ENCODE measurements at places on chromosomes 6 and 20.
A peak's percentile ranks its signal among the peaks of the same experiment; 100 is the strongest.

DNA sequence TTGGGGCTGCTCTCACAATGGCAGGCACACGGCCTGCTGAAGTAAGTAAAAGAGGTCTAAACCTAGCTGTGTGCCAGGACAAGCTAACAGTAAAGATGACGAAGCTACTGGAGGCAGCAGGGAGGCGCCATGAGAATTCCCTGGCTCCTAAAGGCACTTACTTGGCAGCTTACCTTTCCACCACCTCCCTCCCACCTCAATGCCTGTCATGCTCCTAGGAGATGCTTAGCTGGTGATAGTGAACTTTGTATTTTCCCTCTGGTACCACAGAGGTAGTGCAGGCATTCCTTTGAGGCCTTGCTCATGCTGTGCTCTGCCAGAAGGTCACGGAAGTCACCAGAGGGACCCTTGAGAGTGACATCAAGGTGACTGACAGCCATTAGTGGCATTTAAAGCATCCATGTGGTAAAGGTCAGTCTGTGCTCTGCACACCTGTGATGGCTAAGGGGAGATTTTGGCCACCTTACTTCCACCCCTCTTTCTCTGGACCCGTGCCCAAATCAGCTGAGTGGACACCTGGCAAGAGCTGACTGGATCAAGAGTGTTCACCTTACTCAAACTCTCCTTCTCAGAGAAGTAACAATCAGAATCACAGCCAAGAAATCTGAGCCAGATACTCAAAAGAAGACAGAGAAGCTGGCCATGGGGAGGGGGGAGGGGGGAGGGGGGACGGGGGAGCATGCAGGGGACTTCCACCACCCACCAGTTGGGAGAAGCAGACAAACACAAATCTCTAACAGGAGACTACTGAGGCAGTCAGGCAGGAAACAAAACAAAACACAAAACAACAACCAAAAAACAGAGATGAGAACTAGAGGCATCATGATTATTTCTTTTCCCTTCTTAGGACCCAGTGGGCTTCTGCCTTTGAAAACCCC, 2.9 kb downstream of the FKBP1A start:
- DNase-seq, result no peak

DNA sequence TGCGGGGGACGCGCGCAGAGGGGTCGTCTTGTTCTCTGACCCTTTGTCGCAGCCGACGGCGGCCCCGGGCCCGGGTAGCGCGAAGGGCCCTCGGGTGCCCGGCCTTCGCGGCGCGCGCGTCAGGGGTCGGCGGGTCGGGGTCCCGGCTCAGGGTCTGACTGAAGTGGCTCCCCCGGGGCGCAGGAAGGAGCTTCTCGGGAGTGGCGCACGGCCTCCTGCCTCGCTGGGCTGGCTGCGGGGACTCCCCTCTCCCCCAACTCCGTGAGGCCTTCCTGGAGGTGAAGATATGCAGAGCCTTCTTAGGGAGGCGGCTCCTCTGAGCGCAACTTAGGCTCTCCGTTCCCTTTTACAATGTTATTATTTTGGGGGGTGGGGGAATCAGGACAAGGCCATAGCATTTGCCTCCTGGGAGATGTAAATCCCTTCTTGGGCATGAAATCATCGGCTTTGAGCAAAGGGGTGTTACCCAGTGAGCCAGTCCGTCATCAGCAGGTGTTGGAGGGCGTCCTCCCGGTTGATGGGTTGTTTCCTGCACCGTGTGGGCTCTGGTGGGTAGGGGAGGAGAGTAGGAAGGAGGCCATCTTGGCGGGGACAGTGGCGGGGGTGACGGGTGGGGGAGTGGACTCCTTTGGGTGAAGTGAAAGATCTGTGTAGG, 523 bp downstream of the CDS2 start:
- peak; percentile 79 for DNase-seq

DNA sequence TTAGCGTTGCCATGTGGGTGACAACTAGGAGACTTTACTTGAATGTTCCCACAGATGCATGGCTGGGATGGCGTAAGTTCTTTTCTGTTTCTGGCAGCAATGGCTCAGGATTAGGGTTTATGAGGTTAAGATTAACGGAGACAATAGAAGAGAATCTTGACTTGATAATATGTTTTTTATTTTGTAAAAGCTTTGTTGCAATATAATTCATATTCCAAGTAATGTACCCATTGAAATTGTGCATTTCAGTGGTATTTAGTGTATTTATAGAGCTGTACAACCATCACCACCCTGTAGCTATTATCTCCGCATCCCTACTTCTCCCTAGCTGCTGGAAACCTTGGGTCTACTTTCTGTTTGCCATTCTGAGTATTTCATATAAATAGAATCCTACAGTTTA, 349.2 kb downstream of the UTRN start:
- DNase-seq, result no peak

GRCh38 chr6:52055451-52055850, 32.0 kb downstream of the PKHD1 start:
- no peak for DNase-seq

DNA sequence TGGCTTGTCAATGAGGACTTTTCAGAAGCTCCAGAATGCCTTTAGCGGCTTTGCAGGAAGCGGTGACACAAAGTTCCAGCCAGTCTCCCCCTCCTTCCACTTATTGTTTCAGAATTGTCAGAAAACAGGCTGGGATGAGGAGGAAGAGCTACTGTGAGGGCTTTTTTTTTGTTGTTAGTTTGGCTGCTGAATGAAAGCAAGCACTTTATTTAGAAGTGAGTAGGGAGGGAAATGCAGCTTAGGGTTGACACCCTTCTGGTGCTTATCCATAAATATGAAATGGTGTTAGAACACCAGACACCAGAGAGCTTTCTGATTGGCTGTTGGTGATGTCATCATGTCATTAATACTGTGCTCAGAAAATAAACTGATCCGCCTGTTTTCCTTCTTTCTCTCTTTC, 251.5 kb downstream of the SOX4 start:
- no peak for DNase-seq

DNA sequence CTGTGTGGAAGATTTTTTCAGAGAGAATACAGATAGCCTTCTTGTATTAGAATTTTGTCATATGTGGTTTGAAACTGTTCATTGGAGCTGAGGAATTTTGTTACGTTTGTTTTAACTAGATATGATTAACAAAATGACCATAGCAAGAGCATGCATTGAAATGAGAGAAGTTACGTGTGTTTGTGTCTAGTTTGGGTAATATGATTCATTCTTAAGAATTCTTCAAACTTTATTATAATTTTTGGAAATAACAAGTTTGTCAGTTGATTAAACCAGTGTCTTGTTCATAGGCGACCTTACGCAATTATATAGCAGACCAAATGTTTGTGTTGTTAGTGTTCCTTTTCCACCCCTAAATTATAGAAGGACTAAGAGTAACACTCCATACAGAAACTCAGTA, 5.5 kb downstream of the GMNN start:
- no peak for DNase-seq

- DNase-seq, result no peak
These were observed 185.1 kb upstream of the RAB32 start for GRCh38 chr6:146358431-146359046.

DNA sequence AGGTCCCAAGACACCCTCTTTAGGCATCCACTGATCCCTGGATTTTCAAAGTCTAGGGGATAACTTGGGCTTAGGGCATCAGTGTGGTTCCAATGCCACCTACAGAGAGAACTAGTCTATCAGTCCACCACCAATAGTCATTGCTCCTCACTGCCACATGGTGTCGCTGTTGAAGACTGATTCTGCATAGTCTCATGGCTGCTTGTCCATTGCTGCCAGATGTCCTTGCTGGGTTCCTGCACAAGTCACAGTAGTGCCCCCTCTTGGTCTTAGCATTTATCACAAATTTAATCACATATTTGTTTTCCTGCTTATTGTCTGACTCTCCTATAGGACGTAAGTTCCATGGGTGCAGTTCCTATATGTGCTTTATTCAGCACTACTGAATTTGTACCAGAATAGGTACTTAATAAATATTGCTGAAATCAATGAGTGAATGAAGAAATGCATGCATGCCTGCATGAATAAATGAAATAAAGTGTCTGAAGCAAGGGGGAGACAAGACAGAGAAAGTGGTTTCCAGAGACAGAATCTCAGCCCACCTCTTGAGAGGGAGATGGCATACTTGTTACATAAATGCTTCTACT, 45.9 kb upstream of the RALY start:
- DNase-seq, result peak; percentile 79

GRCh38 chr6:44002593-44003344, 124.5 kb downstream of the MRPL14 start:
- no peak for DNase-seq

DNA sequence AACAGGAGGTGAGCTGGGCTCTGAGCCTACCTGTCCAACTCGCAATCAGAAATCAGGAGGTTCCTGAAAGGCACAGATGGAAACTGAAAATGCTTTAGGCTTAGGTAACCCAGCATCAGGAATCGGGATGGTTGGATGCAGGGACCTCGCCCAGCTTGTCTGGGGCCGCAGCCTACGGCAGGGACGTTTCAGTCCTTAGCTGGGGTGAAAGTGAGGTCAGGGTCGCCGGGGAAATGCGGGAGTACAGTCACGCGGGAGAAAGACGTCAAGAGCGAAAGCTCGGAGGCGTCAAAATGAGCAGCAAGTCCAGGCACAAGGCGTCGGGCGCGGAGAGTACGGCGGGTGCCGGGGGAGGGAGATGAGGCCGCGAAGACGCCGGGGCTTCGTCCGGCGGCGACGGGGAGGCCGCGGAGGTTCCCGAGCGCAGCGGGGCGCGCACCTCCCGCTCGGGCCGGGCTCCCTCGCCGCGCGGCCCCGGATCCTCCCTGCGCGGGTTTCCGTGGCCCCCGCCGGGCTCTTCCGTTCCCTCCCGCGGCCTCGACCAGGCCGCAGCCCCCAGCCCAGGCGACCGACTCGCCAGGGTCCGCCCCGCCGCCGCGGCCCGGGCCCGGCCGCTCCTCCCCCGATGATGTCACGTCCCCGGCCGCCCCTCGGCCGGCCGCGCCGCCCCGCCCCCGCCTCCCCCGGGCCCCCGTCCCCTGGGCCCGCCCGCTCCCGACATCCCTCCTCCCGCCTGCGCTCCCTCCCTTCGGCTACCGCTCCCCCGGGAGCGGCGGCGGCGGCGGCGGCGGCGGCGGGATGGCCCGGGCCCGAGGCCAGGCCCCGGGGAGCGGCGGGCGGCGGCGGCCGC, at the start of gene EBF4:
Gene EBF4 (plus strand): TSS at position 745 of the 850 bp plus-strand sequence. CDS start 866 bp downstream, outside the sequence.
- DNase-seq, result no peak

GRCh38 chr6:7445885-7446461, 56.4 kb downstream of the RIOK1 start:
- no peak for DNase-seq

DNA sequence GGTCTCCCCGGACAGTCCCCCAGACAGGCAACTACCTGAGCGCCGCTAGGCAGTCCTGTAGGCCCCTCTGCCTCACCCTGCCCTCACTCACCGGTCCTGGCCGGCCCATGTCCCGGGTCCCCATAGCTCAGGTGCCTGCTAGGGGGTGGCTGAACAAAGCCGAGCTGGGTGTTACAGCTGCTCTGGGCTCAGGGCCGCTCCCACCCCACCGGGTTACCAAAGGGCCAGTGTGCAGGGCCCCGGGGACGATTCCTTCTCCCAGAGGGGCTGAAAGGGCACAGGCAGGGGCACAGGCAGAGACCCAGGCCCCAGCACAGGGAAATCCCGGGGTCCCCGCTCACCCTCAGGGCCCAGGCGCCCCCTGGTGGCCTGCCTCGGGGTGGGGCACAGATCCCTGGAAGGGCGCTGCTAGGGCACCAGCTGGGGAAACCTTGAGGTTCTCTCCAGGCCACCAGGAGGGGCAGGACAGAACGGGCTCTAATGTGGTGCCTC, 118.4 kb downstream of the GRM4 start:
- peak; percentile 41 for DNase-seq

- DNase-seq, result peak; percentile 52
These were observed 196.4 kb downstream of the PREX1 start for GRCh38 chr20:48631114-48632016.

DNA sequence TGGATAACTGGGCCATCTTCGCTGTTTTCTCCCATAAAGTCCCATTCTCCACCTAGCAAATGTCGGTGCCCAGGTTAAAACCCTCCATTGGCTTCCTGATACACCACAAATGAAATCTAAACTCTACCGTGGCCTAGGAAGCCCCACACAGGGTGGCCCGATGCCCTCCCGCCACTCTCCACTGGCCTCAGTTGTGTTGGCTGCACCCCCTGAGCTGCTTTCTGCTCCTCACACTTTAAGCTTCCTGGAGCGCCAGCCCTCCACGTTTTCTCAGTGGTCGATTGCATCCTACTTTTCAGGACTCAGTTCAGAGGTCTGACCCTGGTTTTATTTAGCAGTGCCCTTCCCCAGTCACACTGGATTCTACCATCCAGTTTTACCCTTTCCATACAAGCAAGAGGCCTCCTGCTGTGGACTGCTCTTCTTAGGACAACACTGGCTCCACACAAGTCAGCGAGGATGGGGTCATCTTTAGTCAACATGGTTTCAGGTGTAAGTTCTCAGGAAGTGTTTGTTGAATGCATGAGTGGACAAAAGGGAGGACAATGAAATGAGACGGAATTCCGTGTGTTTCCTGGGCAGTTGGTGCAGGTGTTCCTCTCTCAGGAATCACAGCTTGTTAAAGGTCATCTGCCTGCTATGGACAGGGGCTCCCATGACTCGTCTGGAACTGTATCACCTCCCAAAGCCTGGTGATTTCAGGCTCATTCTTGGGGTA, 124.1 kb downstream of the SULF2 start:
- no peak for DNase-seq

DNA sequence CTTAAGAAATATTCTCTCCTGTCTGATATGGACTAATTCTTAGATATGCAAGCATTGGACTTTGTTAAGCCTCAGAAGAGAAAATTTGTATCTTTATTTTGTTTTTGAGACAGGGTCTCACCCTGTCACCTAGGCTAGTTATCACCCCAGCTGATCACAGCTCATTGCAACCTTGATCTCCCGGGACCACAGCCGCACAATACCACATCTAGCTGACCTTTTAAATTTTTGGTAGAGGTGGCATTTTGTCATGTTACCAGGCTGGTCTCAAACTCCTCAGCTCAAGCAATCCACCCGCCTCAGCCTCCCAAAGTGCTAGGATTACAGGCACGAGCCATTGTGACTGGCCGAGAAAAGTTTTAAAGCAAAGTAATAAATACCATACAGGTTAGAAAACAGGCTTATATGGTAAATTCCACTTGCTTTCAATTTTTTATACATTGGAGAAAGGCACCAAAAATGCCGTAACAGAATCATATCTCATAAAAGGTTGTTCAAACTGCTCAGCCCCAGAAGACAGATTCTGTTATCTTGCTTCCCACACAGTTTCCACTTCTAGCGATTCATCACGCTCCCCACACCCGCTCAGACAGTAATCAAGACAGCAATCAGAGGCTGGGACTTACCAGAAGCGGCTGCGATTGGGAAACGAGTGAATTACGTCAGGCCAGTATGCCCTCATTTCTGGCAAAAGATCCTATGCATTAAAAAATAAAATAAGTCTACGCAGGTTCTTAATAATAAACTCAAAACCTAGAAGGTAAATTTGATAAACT, 13.8 kb downstream of the RNASET2 start:
- DNase-seq, result no peak

- peak; percentile 89 for DNase-seq
These were observed 2.1 kb upstream of the HIVEP2 start for GRCh38 chr6:142946924-142947713.

DNA sequence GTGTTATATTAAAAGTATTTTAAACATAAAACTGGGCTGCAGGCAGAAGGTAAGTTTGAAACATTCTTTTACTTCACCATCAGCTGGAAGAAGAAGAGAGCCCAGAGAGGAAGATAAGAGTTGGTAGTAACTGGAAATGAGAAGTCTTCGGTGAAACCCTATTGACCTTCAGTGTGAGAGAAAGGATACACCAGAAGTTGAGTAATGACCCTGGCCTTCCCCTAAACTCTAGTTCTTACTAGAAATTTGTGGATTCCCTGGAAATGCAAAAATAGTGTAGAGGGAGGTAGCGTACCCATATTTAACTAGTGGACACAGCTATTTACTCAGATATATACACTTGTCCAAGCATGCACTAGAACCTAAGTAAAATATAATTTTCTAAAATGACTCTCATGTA, 8.0 kb upstream of the EPM2A start:
- no peak for DNase-seq
